ENCODE measurements at places on chromosomes 4 and X.

DNA sequence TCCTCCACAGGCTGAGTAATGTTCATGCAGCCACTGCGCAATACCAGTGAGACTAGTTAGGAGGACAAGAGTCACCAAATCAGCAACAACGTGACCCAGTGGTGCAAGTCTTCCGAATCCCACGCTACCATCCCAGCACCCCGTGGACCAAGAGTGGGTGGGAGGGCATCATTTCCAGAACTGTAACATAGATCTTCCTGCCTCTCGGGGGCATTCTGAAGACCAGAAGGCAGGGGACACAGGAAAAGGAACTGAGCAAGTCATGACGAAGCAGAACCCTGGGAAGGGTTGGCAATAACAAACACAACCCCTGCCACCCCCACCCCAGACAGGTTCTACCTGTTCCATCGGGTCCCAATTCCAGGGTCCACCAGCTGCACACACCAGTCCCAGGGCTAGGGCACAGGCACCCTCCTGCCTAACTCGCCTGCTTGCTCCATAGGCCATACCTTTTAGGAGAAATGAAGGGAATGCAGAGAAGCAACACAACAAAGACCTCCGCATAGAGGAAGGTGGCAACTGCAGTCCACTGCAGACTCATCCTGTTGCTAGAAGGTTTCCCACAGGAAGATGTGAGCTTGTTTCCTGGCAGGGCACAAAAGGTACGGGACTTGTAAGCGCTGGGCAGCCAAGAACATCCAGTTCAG is 1.4 kb downstream of the BCAP31 start:
- DNase-seq, result no peak

GRCh38 chr4:78666830-78667258 is 109.3 kb upstream of the BMP2K start:
- no peak for DNase-seq

DNA sequence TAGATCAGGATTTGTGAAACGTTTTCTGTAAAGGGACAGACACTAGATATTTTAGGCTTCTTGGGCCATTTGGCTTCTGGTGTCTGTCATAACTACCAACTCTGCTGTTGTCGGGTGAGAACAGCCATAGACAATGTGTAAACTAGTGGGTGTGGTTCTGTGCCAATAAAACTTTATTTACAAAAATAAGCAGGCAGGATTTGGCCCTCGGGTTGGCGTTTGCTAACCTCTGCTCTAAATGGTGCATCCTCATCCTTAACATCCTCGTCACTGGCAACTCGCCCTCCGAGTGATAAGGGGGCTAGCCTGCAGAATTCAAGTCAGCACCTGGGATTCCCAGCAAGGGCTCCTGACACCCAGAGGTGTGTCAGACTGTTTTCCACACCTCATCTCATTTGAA is 105.8 kb upstream of the MSX1 start:
- DNase-seq, result no peak

DNA sequence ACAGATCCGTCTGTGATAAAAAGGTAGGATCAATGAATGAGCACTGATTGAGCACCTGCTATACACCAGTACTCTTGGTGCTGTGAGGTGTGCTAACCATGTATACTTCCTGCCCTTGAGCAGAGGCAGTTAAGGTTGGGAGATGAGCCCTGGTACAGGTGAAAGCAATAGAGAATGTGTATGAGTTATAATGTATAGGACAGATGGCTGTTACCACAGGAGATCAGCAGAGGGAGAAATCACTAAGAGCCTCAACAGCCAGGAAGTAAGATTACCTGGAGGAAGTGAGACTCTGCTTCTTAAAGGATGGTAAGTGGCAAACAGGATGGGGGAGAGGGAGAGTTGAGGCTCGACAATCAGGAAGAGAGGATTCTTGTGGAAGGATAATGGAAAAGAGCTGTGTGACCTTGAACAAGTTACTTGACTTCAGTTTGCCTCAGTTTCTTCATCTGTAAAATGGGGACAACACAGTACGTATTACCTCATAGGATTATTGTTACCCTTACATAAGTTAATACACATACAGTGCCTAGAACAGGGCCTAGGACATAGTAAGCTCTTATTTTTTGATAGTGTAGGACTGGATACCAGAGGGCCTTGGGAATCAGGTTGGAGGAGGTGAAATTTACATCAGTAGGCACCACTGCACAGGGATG is 9.1 kb downstream of the CXCR3 start:
- no peak for DNase-seq

DNA sequence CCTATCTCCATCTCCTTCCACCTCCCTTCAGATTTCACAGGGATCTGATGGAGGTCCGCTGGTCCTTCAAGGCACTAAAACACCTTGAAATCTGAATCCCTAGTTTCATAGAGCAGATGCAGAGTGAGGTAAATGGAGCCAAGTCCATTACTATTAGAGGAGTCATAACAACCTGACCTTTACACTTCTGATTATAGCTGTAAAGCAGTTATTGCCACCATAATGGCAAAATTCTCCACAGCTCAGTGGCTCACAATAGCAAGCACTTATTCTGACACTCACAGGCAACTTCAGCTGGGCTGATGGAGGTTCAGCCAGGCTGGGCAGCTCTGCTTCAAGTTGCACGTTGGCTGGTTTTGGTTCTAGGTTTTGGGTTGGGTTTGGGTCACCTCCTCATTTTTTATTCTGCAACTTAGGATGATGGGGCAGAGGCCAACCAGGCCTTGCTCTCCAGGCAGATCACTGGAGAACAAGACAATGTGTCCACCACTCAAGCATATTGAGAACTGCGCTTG is 51.4 kb upstream of the LRAT start:
- no peak for DNase-seq

DNA sequence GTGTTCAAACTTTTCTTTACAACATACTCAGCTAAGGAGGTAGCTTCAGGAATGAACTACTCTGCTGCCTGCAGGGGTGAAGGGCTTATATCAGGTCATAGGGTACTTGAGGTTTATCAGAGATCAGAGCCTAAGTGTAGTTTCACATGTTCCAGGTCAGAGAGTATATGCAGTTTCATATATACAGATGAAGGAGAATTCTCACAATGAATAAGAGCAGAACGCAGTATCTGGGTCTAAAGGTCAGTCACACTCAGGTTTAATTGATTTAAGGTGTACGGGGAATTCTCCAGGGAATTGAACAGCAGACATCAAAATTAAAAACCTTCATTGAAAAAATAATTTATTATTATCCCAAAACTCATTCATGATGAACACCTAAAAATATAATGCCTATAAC is 700.6 kb downstream of the TECRL start:
- DNase-seq, result no peak

DNA sequence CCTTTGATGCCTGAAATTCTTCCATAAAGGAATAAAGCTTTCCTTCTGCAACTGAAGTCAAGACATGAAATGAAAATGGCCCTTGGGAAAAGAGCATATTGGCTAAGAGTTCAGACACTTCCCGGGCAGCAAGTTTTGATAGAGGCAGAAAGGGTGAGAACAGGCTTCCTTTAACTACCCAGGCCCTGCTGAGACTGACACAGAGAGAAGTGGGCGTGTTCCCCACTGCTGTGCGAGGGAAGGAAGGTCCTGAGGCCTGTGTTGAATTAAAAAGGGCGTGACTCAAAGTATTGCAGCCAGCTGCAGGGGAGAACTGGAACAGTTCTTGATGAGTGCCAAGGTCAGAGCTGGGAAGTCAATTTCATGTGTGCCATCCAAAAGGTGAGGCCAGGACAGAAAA is 33.9 kb upstream of the ADGRG2 start:
- DNase-seq, result no peak

GRCh38 chr4:101706535-101707057 is 83.9 kb upstream of the BANK1 start:
- DNase-seq, result no peak

DNA sequence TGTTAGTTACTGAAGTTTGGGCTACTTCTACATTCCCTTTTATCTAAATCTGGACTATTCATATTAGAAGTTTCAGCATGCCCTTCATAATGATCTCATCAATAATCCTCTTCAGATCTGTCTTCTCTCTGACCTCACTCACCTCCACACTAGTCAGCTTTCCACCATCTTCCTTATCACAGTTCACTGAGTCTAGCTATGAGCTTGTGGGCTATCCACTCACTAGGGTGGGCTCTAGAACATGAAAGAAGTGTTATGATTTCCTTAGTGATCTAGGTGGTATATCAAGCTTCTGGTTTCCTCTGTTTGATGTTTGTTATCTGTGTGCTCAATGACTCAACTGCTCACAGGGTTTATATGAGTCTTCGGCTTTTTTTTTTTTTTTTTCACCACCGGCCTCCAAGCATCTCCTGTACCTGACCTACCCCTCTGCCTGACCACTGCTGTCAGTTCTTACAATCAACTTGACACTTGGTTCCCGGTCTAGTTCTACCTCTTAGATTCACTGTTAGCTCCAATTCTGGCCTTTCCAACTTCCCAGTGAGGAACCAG is 103.1 kb downstream of the PAPSS1 start:
- DNase-seq, result no peak

DNA sequence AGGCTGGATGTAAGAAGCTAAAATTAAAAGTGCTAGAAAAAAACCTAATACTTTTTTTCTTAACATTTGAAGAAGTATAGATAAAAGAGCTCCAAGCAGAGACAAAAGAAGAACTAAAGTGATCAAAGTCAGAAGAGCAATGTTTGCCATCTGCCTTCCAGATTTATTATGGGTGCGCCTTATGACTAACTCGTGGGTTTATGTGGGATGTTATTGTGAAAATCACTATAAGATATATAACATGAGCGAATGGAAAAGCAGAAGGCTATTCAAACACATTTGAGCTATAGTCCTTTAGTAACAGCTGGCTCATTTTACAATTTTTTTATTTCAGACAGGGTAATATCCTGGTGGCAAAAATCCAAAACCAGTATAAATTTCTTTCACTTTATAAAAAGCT is 1040.7 kb downstream of the RAPGEF2 start:
- no peak for DNase-seq

DNA sequence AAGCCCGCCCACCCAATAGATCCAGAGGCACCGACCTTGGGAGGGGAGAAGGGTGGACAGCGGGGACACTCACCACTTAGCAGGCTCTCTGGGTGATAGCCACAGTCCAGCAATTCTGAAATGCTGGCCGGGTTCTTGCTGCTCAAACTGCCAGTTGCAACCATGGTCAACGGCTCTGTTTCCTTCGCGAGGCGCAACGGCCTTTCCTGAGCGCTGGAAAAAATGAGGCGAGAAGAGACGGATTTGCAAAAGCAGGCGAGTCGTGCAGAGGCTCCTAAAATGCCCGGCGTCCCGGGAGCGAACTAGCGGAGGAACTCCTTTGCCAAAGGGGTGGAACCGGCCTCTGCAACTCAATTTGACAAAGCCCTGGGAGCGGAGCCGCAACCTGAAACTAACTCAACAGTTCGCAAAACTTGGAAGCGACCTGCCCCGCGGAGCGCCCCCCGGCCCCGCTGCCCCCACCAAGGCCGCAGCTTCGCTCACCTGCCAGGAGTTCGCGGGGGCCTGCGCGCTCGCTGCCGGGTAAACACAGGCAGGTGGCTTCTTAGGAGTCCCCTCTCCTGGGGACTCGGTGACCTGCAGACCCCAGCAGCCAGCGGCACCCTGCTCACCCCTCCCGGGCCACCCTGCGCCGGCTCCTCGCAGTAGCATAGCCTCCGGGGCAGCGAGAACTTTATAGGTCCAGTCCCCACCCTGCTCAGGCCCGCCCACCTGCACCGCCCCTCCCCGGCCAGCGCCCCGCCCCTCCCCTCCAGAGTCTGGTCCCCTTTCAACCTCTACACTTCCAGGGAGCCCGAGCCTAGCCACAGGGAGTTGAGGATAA is at the start of gene DDIT4L:
TSS of gene DDIT4L (minus strand) at position 649 of the 823 bp plus-strand sequence. CDS start at position 164, 485 bp downstream.
- no peak for DNase-seq

DNA sequence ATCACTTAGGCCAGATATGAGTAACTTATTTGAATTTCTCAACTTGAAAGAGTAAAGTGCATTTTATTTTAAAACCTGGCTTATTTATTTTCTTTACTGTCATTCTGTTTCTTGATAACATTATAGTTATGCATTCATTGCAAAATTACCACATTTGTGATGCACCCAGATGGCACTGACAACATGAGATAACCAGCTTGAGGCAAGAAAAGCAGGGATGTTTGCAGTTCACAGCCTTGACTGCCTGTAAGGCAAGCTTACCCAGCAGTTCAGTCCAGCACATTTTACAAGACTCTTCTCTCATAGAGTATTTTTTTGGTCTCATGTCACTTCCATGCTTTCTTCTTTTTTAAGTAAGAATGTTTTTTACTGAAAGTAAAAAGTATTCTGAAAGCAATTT is 25.3 kb upstream of the EPGN start:
- DNase-seq, result no peak
